Type B pancreatic cell (in vitro differentiated cells): ENCODE measurements at places on chromosomes 6 and 20.

- no peak overlapping the region for H3K4me3 ChIP-seq
- DNase-seq, result no peak
- no peaks in the 10 kb centered on the region for H3K36me3 ChIP-seq
- H3K27ac ChIP-seq, result no peak overlapping the region
- peaks cover 12% of the 10 kb centered on the region for H3K27me3 ChIP-seq
These were observed 50.3 kb upstream of the PREP start for GRCh38 chr6:105452924-105453756.

- no peak for DNase-seq
- H3K4me3 ChIP-seq, result peak overlapping the region; percentile 4
- H3K4me1 ChIP-seq, result peaks cover 9% of the 10 kb centered on the region
- no peaks in the 10 kb centered on the region for H3K36me3 ChIP-seq
- no peaks in the 10 kb centered on the region for H3K27me3 ChIP-seq
These were observed 368.4 kb upstream of the MAN1A1 start for GRCh38 chr6:119717942-119718341.

- no peaks in the 10 kb centered on the region for H3K27me3 ChIP-seq
- DNase-seq, result no peak
- H3K4me1 ChIP-seq, result peaks cover 41% of the 10 kb centered on the region
- H3K4me3 ChIP-seq, result no peak overlapping the region
- H3K27ac ChIP-seq, result no peak overlapping the region
These were observed 154.8 kb downstream of the UBE3D start for GRCh38 chr6:82910820-82911219.

DNA sequence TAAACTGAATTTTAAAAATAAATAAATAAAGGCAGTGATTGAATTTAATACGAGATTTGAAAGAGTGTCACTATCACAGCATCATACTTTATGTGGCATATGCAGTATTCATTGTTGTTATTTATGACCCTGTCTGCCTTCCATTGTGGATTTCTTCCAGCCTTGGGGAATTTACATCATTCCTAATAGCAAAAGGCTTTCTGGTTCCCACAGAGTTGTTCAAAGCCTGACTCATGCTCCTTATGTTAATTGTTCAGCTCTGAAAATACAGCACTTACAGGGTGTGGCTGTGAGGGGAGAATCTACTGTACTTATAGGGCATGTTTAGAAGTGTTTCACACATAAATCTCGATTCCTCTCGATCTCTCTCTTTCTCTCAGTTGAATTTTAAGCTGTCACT is 54.4 kb downstream of the JAG1 start:
- H3K4me3 ChIP-seq, result peak overlapping the region; percentile 13
- DNase-seq, result no peak
- H3K36me3 ChIP-seq, result peaks cover 20% of the 10 kb centered on the region
- H3K27ac ChIP-seq, result peak overlapping the region; percentile 74

DNA sequence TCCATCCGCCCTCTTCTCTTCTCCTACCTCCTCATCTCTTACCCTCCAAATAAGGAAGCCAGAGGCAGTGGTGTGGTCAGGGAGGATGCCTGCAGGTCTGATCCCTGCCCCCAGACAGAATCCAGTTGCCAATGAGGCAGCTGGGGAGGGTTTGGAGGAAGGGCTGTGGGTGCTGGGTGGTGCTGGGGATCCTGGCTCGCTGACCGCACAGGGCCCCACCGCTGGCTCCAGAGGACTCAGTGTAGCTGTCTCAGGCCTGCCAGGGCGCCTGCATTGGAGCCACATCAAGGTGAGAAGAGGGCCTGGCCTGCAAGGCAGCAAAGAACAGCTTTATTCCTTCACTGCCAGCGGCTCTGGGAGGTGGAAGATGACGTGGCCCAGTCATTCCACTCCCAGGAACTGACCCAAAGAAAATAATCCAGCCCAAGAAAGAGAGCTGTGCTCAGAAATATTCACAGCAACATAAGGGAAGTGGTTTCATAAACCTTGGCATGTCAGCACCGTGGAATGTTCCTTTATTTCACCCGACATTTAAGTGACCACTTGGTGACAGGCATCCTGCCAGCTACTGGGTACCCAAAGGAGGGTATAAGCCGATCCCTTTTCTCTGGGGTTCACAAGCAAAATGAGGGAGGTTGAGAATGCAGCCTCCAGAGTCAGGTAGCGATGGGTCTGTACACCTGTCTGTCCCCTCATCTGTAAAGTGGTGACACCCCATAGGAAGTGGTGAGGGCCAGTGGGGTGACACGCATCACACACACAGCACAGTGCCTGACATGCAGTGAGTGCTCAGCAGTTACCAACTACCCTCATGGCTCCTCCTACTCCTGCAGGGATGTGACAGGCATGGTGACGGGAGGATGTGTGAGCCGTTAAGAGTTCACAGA is 125.1 kb downstream of the SNX5 start:
- no peak overlapping the region for H3K4me3 ChIP-seq
- H3K4me1 ChIP-seq, result peaks cover 23% of the 10 kb centered on the region
- no peak for DNase-seq

DNA sequence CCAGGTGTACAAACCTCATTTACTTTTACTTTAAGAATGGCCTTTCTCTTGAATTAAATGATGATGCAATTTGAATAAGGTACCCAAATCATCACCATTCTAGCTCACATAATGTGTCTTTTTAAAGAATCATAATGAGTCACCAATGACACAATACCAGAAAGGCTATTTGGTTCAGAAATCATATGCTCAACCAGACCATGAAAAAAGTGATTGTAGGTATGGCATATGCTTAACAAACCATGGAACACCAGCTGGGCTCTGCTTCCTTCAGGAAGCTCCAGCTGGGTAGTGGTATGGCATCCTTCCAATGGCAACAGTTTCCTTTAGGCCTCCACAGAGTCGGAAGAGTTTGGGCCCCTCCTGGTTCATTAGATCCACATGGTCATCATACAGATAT is 128.2 kb downstream of the FRK start:
- DNase-seq, result no peak
- no peaks in the 10 kb centered on the region for H3K27me3 ChIP-seq
- H3K4me1 ChIP-seq, result no peaks in the 10 kb centered on the region
- H3K27ac ChIP-seq, result no peak overlapping the region
- no peak overlapping the region for H3K4me3 ChIP-seq
- peaks cover 5% of the 10 kb centered on the region for H3K36me3 ChIP-seq

DNA sequence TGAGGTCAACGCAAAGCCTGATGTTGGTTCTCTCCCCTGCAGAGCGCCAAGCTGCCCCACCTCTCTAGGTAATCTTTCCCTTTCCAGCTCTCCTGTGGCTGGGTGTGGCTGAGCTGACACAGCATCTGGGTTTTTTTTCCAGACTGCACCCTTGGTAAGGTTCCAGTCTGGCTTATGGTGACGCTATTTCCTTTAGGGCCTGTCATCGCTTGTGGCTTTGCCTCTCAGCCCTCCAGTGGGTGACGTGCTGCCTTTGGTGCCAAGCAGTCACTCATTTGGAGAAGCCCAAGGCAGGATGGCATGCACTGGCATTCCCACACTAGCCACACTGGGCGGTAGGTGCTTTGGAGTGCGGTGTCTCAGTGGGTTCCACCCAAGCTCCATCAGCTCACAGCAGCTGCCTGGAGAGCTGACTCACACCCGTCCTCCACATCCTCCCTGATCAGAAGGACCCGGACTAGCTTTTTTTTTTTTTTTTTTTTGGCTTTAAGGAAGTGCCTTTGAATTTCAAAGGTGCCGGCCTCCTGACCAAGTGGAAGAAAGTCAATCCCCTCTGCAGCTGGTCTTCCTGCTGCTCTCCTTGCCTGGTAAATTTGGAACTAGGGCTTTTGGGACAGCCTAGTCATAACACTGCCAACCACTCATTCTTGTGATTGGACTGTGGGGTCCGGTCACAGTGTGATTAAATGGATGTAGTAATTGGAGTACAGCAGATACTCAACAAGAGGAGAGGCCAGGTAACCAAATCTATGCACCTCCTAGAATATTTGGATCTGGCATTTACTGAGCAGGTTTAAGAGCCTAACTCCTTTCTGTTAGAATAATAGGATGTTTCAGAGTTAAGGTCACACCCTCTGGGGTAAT is 153.6 kb downstream of the CD83 start:
- H3K4me3 ChIP-seq, result no peak overlapping the region
- H3K27me3 ChIP-seq, result peaks cover 6% of the 10 kb centered on the region
- H3K27ac ChIP-seq, result no peak overlapping the region
- DNase-seq, result no peak
- H3K36me3 ChIP-seq, result no peaks in the 10 kb centered on the region

GRCh38 chr6:109998159-109998785 is 20.2 kb downstream of the GPR6 start:
- H3K4me1 ChIP-seq, result no peaks in the 10 kb centered on the region
- H3K27me3 ChIP-seq, result peaks cover 33% of the 10 kb centered on the region
- H3K36me3 ChIP-seq, result no peaks in the 10 kb centered on the region
- no peak for DNase-seq
- no peak overlapping the region for H3K27ac ChIP-seq

- no peaks in the 10 kb centered on the region for H3K36me3 ChIP-seq
- H3K27me3 ChIP-seq, result no peaks in the 10 kb centered on the region
- H3K27ac ChIP-seq, result no peak overlapping the region
- no peak overlapping the region for H3K4me3 ChIP-seq
These were observed 71.7 kb upstream of the FRMD1 start for GRCh38 chr6:168150551-168151320.

DNA sequence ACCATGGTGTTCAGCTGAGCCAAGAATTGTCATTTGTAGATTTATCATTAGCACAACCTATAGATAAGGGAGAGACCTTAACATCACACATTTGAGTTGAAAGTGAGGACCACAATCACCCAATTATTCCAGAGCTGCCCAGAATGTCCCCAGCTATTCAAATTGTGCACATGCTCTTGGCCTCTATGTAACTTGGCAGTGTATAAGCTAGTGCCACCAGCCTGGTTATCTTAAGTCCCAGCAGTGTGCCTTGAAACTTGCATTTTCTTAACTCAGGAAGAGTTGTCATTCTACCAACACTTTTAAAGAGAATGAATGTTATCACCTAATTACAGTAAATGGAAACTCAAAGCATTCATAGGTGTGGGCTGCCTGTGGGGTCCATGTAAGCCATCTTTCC is 191.1 kb downstream of the COL9A1 start:
- DNase-seq, result no peak
- H3K4me1 ChIP-seq, result peaks cover 5% of the 10 kb centered on the region
- no peaks in the 10 kb centered on the region for H3K36me3 ChIP-seq
- H3K27me3 ChIP-seq, result peaks cover 13% of the 10 kb centered on the region
- no peak overlapping the region for H3K27ac ChIP-seq
- H3K4me3 ChIP-seq, result no peak overlapping the region

DNA sequence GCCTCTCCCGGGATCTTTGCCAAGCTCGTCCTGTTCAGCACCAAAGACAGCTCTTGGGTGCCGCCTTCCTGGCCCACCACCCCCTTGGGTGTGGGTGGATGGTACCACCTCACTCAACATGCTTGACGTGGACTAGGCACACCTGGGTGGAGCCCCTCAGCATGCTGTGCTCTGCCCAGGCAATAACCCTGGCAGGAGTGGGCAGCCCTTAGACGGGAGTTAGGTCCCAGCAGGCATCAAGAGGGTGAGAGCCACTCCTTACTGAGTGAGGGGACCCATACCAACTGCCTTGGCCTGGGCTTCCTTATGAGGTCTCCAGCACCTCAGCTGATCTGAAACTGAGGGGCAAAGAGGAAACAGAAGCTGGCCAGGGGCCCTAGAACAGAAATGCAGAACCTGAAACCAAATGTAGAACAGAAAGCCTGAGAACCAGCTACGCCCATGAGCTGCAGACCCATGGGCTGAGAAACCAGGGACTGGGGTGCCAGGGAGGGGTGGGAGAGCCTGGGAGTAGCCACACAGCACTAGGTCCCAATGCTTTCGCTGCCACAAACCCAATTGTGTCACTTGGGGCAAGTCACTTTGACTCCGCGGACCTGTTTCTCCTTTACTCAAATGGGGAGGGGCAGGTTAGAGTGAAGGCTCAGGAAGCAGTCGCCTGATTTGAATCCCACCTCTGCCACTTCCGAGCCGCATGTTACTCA is 2.0 kb downstream of the FGD2 start:
- DNase-seq, result no peak
- H3K4me1 ChIP-seq, result no peaks in the 10 kb centered on the region
- H3K4me3 ChIP-seq, result no peak overlapping the region

DNA sequence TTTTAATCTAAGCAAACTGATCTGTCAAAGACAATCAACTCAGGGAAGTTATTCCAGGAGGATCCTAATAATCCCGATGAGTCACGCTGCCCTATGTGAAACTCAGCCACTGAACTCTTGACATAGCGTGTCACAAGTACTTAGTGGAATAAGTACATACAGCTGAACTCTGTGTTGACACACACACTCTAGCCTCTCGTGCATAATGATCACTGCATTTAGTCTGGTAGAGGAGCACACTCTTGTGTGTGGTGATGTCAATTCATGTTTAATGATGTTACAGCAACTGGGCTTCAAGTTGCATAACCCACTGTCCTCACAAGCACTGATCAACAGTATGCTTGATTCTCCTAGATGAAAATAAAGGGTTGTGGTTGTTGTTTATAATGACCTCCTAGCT is 148.3 kb downstream of the HACE1 start:
- no peaks in the 10 kb centered on the region for H3K27me3 ChIP-seq
- peaks cover 4% of the 10 kb centered on the region for H3K36me3 ChIP-seq
- no peak overlapping the region for H3K27ac ChIP-seq
- H3K4me1 ChIP-seq, result peaks cover 6% of the 10 kb centered on the region
- DNase-seq, result no peak
- H3K4me3 ChIP-seq, result no peak overlapping the region

GRCh38 chr6:15369838-15370237 is 124.0 kb downstream of the JARID2 start:
- DNase-seq, result no peak
- no peaks in the 10 kb centered on the region for H3K27me3 ChIP-seq
- H3K4me3 ChIP-seq, result no peak overlapping the region
- H3K27ac ChIP-seq, result no peak overlapping the region
- peaks cover 37% of the 10 kb centered on the region for H3K4me1 ChIP-seq

- H3K27me3 ChIP-seq, result no peaks in the 10 kb centered on the region
- H3K4me3 ChIP-seq, result no peak overlapping the region
- no peak for DNase-seq
- no peak overlapping the region for H3K27ac ChIP-seq
These were observed 14.5 kb downstream of the CSNK2A1 start for GRCh38 chr20:528923-529604.

DNA sequence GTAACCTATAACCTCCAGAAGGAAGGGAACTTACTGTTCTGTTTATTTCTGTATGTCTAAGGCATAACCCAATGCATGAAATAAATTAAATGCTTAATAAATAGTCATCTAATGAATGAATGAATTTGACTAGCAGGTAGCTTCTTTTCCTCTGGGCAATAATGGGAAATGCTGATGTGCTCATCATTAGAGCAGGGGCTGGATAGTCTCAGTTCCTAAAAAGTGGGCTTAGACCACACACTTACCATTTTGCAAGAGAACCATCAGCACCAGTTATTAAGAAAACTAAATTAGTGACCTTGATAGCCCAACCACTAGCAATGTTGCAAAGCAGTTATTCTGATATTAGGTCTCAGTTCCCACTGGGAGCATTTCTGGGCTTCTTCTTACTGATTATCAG is 449.7 kb downstream of the CDC5L start:
- H3K36me3 ChIP-seq, result no peaks in the 10 kb centered on the region
- no peak overlapping the region for H3K4me3 ChIP-seq
- H3K27me3 ChIP-seq, result no peaks in the 10 kb centered on the region
- DNase-seq, result no peak
- H3K27ac ChIP-seq, result no peak overlapping the region
- no peaks in the 10 kb centered on the region for H3K4me1 ChIP-seq

- H3K36me3 ChIP-seq, result peaks cover 3% of the 10 kb centered on the region
- no peak for DNase-seq
- H3K27ac ChIP-seq, result peak overlapping the region; percentile 78
- H3K27me3 ChIP-seq, result no peaks in the 10 kb centered on the region
- peaks cover 13% of the 10 kb centered on the region for H3K4me1 ChIP-seq
- H3K4me3 ChIP-seq, result peak overlapping the region; percentile 90
These were observed 677 bp downstream of the PXMP4 start for GRCh38 chr20:33719277-33719988.
